GM23248 (cell line): ENCODE measurements at places on chromosomes 2 and 18. TPM values are rescaled to one million over a fixed set of nuclear protein-coding genes. Genes with fewer than 3 reads are reported as not detected.

The DLX2 gene
- 2.8 and 4.7 TPM in 2 replicates for total RNA-seq

The LYG1 gene
- total RNA-seq, result not detected in 2 replicates

The DPP4 gene
- total RNA-seq, result 33.5 and 39.9 TPM in 2 replicates

The STARD6 gene
- not detected in 2 replicates for total RNA-seq
